Stimulated activated CD4-positive, alpha-beta T cell treated with anti-CD3 and anti-CD28 coated beads, Interleukin-4, amount 100 ng/mL, for 48 hours (primary cell): ENCODE measurements at places on chromosomes 4 and X.

DNA sequence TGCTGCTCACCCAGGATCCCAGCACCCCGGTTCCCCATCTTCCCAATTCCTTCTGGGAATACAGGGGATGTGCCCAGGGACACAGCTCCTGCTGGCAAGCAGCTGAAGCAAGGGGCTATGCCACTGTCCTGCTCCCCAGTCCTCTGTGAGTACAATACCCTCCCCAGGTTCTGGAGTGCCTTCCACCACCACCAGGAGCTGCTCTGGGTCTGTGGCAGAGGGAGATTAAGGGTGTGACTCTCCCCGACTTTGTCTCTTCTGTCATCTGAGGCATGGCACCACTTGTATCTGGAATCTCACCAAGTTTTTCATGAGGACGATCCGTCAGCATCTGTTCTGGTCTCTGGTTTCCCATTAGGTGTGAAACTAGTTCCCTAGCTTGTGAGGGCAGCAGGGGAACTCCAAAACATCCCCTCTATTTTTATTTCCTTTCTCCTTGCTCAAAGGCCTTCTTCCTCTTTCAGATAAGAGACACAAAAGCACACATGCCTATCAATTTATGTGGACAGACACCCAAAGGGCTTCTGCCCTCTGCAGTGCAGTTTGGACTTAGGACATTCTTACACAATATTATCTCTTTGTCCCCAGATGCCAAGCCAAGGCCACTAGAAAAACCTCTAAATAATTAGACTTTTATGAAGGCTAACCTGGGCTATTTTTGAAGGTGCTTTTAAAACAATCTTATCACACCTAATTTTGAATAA lies 26.8 kb downstream of the MGST2 start:
- no peak for DNase-seq

GRCh38 chrX:153900831-153901752 lies 3.4 kb upstream of the AVPR2 start:
- peak; percentile 46 for DNase-seq

GRCh38 chr4:41028392-41029076 lies 185.8 kb downstream of the APBB2 start:
- DNase-seq = no peak

DNA sequence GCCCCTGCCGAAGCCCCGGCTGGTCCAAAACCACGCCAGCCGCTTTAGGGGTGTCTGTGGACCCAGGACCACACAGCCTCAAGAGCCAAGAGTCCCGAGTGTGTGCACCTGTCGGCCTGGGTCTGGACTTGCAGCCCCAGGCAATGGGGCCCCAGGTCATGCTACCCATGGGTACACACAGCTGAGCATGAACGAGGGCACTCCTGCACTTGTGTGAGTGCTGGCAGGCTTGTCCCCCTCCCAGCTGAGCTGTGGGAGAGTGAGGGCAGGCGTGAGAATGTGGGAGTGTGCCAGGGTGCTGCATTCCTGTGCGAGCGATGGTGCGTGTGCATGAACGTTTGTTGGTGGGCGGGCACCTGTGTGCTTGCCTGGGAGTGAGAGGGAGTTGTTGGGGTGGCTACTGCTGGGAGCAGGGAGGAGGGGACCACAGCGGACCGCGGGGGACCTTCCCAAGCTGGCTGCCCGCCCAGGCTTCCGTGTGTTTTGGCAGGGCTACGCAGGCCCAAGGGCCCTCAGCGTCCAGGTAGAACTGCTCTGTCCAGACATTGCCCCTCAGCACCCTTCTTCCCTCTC lies 30.8 kb downstream of the BLOC1S4 start:
- DNase-seq = no peak

GRCh38 chrX:116342903-116343302 lies 93.5 kb upstream of the SLC6A14 start:
- no peak for DNase-seq

- no peak for DNase-seq
Measured at GRCh38 chrX:39418731-39419638, 617.7 kb downstream of the MID1IP1 start.

GRCh38 chrX:155216940-155217440 lies 730 bp downstream of the VBP1 start:
- DNase-seq = no peak

DNA sequence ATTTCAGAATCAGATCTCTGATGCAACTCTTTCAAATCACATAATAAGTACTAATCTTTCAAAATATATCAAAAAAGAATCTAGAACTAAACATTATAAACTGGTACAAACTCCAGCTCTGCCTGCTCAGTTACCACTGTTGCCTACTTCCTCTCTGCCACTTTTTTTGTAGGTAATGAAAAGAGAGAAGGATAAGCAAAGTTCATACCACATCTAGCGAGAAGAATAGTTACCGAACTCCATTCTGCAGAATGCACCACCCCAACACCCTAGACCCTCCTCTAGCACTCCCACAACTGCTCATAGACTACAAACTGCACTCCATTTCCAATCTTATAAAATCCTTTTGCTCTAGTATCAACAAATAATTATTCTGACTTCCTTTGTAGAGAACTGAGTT lies 19.7 kb upstream of the LRBA start:
- no peak for DNase-seq

GRCh38 chr4:175308236-175308635 lies 390.1 kb downstream of the ADAM29 start:
- no peak for DNase-seq

DNA sequence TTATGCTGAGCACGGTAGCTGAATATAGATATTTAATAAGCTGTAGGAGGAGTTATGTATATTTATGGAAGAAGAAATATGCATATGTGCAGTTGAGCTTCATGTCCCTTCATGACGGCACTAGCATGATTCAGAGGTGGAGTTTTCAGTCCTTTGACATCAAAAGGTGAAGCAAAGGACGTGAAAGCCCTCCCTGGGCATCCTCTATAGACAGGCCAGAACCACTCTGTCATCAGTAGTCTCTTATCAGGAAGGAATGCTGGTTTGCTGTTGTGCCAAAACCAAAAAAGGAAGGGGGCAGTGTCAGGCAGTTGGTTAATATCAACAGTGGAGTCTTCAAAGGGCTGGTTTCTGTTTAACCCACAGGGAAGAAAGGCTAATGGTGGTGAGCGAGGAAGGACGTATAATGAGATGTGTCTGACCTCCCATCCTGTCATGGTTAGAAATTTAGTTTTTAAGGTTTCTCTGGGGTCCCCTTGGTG lies 23.5 kb upstream of the IL2 start:
- DNase-seq = no peak

DNA sequence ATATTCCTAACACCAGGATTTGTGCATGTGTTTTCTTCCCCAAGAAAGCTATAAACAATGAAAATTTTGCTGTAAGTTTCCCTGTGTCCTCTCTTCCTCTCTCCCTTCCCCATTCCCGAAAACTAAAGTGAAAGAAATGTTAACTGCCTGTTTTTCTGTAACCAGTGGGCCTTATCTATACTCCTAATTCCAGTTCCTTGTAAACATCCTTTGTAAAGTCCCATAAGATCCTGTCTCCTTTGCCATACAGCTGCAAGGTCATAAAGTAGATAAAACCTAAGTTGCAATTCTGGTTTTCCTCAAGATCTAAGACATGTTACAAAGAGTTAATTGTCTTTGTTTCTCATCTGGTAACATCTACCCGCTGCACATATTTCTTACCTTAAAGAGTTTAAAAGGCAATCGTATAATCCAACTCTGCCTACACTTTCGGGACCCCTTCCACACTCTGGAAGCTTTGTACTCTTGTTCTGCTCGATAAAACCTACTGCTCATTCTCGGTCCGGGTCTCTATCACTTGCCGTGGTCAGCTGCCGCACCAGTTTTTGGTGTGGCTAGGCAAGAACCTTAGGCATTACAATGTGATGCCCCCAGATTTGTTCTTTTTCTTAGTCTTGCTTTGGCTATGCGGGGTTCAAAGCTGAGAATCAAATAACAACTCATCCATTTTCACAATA lies 20.5 kb downstream of the UGT2B7 start:
- no peak for DNase-seq

- no peak for DNase-seq
Measured at GRCh38 chrX:55598333-55598732, 24.9 kb upstream of the FOXR2 start.

DNA sequence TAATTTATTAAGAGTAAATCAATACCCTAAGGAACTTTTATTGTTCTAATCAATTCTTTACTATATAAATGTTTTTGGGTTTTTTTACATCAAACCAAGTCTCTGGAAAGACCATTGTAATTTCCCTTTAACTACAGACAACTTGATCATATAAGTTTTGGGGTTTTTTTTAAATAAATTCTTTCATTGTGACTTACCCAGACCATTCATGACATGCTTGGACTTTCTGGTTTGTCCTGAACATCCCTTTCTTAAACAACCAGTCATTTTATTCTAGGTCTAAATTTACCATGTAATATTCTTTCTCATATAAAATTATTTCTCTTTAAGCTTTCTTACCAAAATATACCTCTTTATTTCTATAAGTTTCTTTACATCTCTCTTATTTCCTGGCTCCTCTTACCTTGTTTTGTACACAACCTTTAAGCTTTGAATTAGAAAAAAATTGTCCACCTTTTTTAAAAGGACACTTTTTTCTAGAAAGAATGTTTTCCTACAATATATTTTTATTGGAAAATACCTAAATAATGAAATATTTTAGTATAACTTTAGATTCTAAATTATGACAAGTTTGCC lies 8.4 kb downstream of the CNGA1 start:
- DNase-seq = no peak

DNA sequence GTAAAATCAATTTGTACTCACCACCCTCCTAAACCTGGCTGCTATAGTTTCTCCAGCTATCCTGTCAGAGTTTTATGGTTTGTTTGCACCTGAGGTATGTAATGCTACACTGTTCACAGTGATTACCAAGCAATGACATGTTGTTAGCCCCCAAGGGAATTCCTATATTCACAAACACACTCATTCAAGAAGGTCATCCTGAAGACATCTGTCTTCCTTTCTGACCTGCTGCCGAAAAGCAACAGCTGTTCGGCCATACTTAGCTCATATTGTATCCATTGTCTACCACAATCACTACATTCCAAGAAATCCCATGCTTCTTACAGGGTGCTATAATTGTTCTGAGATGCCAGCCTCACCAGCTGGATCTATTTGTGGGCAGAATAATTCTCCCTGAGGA lies 160.1 kb upstream of the GYPA start:
- no peak for DNase-seq

DNA sequence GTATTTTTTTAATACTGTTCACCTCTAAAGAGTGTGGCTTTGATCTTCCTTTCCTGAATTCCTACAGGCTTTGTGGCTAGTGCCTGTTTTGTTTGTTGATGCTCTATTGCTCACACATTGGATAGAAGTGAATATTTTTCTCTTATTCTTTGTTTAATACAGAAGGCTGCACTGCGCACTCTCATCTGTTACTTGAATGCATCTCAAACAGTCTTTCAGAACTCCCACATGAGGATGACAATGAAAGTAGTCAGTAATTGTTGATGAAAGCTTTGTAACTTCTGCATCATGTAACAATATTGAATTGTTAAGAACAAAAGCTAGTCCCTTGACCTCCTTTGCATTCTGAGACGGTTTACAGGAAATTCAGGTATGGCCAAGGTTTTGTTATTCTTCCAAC lies 29.1 kb upstream of the GALNT7 start:
- DNase-seq = no peak

GRCh38 chr4:3331511-3332394 lies 38.9 kb downstream of the RGS12 start:
- no peak for DNase-seq

DNA sequence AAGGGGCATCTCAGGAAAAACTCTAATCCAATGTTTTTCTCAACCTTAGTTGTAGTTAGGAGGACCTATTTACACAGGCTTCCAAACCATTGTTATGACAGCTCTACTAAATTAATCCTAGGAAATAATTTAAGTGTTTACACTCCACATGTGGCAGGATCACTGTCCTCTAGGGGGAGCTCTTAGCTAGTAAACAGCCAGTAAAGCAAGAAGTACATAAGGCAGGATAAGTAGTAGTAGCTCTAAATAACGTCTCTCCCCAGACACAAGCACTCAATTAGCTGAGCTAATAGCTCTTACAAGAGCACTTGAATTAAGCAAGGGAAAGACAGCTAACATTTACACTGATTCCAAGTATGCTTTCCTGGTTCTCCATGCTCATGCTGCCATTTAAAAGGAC lies 37.3 kb downstream of the NUDT11 start:
- no peak for DNase-seq

GRCh38 chrX:103329991-103330390 lies at the start of gene TCEAL7:
Gene TCEAL7 (plus strand): TSS chrX:103330239. CDS start chrX:103331404, 1,165 bp downstream.
- no peak for DNase-seq

DNA sequence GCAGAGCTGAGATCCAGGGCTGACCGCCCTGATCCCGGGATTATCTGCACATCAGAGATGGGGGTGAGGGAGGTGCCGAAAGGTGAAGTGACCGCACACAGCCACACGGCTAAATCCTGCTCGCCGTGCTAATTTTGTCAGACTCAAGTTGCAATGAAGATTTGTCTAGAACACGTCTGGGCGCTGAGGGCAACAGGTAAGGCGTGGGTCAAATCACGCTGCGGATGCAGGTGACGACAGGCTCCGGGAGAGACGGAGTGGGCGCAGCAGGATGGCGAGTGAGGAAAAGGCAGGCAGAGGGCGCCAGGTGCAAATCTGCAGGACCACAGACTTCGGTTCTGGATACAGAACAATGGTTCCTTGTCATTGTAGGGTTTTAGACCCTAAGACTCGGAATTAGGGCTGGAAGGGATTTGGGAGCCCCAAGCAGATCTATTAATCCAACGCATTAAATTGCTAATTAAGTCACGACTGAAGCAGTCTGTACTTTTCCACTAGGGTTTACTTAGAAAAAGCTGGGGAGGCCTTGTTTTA lies 1.9 kb upstream of the TBC1D14 start:
- DNase-seq = no peak

GRCh38 chr4:127045861-127046260 lies 586.9 kb upstream of the INTU start:
- no peak for DNase-seq

GRCh38 chr4:107818301-107818910 lies 6.3 kb upstream of the SGMS2 start:
- no peak for DNase-seq

- DNase-seq = no peak
Measured at GRCh38 chr4:40395908-40396793, 61.0 kb downstream of the CHRNA9 start.

DNA sequence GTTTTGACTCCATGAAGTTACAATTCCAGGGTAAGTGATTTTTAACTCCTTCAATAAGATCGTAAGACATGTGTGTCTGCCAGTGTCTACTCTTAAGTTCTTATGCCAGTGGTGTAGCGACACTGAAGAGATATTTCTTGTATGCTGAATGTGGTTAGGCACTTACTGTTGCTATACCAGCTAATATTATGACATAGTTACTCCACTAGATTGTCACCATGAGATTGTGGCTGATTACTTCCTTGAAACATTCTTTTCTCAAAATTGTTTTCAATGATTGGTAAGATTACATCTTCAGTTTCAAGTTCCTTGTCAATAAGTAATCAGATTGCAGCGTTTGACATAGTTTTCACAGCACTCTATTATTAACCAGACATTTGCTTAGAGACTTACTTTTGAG lies 60.6 kb upstream of the PAGE5 start:
- DNase-seq = no peak

GRCh38 chr4:77930154-77930639 lies 67.6 kb downstream of the MRPL1 start:
- no peak for DNase-seq

- no peak for DNase-seq
Measured at GRCh38 chr4:70027011-70027410, 1.2 kb upstream of the HTN3 start.
